GM03348 (cell line): ENCODE measurements at places on chromosomes 16 and 17.
A peak's percentile ranks its signal among the peaks of the same experiment; 100 is the strongest.

GRCh38 chr17:80790021-80790765 is 201.4 kb upstream of the CHMP6 start:
- no peak for DNase-seq

GRCh38 chr16:5982979-5983378 is 885.4 kb upstream of the EEF2KMT start:
- DNase-seq = no peak

DNA sequence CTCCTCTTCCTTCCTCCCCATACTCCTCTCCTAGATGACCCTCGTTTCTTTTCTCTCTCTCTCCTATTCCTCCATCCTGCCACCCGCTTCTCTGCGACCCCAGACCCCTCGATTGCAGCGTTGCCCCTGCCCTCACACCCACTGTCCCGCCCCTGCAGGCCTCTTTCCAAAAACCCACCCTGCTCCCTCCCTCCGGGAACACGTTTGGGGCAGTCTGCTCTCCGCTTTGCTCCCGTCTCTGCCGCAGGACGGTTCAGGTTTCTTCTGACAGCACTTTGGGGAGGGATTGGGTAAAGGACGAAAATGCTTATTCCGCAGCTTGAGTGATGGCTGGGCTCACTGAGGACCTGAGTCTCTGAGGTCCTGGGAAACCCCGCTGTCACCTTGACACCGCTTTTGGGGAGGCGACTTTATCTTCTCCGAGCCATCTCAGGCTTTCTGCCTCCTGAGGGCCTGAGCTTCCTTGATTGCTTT is 690 bp downstream of the NDE1 start:
- DNase-seq = peak; percentile 49

- DNase-seq = no peak
Observed at GRCh38 chr17:65841089-65841488, 279.6 kb upstream of the AXIN2 start.

DNA sequence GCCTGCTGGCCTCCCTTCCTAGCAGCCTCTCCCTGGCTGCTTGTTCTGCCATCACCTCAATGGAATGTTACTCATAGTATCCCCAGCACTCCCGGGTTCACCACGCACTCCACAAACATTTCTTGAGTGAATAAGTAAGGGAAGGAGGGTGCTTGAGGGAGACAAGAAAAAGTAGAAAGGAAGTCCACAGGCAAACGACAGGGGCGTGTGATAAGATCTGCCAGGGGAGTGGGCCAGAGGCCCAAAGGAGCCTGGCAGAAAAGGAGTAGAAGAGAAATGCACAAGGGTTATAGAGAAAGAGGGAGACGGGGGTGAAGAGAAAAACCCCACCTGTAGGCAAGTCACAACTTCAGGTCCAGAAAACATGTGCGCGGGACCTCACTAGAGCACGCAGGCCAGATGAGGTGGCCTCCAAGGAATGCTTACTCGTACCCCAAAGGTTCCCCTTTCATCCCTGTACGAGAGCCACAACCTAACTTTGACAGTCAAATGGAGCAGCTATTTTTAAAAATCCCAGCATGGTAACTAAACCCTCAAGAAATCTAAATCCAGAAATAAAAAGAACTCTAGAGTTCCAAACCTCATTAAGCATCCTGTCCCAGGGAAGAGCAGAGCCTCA is 6.6 kb downstream of the ZDHHC7 start:
- DNase-seq = peak; percentile 91

DNA sequence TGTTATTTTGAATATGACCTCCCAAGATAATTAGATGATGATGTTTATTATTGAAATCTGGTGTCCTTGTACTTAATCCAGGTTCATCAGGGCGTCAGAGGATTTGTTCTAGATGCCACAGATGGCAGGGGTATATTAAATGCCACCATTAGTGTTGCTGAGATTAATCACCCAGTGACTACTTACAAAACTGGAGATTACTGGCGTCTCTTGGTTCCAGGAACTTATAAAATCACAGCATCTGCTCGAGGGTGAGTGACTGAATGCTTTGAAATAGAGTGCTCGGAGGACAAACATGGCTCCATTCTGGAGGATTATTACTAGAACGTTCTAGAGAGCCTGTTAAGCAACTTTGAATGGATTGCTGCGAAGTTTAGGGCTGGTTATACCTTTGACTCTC is 33.5 kb upstream of the GOSR1 start:
- no peak for DNase-seq

- DNase-seq = no peak
Observed at GRCh38 chr17:27571563-27572352, 59.2 kb upstream of the LGALS9 start.

GRCh38 chr16:55391760-55392375 is 67.9 kb downstream of the IRX6 start:
- DNase-seq = no peak

GRCh38 chr17:35135322-35135721 is 6.8 kb downstream of the NLE1 start:
- DNase-seq = no peak

DNA sequence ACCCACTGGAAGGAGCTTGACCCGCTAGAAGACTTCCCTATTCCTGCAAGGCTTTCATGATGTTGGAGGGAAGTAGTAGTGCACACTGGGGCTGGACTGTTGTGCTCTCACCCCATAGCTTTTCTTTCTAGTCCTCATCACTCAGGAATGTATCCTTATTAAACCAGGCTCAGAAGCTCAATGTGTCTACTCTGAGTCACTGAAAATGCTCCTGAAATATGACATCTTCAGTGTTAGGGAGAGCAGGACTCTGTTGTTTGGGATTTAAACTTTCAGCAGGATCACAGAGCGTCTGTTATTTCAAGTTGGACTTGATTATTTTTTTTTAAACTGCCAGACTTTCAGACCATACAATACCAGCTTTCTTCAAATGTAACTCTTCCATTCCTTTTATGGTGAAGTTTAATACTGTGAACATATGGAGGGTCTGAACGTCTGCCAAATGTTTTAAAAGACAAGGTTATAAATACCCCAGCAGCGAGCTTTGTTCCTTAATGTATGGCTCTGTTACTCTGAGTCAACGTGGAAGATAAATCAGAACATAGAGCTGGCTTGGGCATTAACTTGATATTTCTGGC is 257.5 kb downstream of the CDH11 start:
- DNase-seq = peak; percentile 84

- DNase-seq = peak; percentile 58
Observed at GRCh38 chr17:42422412-42422957, 571 bp downstream of the CAVIN1 start.

DNA sequence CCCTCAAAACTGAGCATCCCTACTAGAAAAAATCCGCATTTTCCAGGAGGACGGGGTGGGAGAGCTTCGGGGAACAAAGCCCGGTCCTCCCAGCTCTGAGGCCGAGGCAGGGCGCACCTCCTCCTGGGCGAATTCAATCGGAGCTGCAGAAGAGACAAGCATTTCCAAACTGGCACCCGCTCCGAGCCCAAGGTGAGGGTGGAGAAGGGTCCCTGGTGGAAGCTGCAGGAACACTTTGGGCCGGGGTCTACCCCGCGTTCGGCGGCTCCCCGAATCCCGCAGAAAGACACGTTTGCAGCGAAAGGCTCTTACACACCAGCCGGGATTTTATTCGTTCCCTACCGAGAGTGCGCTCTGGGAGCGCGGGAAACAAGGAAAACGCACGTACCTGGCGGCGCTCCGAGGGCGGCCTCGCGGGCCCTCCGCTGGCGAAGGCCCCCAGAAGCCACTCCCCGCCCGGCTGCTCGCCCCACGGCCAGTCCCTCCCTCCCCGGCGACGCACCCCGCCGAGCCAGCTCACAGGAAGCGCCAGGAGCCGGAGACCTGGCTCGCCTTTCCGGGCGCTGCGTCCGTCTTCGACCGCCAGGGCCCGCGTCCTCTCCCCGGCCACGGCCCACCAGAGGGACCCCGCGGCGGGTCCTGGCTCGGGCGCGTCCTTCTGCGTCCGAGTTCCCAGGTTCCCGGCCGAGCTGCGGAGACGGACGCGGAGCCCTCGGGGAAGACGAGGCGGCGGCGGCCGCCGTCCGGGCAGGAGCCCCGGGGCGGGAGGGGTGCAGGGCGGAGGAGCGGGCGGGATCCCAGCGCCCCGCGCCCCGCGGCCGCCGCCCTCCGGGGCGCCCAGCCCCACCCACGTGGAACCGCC is 49.8 kb upstream of the BAHCC1 start:
- peak; percentile 96 for DNase-seq

- peak; percentile 79 for DNase-seq
Observed at GRCh38 chr17:27315322-27315721, 21.4 kb downstream of the WSB1 start.

DNA sequence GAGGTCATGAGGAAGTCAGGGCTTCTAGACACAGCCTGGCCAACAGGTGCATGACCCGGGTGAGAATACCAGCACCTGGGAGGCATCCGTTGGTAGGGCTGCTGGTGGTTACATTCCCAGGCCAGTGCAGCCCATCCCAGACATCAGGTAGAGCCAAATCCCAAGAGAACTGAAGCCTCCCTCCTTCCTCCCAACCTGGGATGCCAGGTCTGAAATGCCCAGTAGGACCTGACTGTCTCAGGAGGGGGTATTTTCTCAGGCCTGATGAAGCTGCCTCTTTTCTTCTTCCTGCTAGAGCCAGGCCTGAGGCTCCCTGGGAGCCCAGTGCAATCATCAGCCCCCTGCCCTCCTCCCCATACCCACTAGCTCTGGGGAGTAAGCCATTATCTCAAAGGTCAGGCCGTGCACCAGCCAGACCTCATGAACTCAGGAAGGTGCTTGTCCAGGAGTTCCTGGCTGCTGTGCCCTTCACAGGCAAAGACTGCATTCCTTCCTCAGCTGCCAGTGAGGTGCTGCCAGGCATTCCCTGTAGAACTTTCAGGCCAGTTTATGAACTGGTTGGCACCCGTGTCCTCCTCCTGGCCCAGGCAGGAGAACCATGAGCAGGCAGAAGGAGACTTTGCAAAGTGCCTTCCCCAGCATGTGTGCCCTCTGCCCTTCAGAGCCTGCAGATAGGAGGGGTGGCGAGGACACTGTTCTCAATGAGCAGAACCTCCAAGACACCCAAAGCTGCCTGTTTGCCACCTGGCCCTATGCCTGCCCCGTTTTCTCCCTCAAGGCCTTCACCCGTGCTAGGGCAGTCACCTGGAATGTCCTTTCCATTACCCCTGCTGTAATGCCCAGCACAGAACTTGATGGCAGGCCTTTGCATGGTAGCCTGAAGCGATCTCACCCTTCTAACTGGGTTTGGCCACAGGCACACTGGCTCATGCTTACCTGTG is 7.6 kb downstream of the TBX2 start:
- no peak for DNase-seq

DNA sequence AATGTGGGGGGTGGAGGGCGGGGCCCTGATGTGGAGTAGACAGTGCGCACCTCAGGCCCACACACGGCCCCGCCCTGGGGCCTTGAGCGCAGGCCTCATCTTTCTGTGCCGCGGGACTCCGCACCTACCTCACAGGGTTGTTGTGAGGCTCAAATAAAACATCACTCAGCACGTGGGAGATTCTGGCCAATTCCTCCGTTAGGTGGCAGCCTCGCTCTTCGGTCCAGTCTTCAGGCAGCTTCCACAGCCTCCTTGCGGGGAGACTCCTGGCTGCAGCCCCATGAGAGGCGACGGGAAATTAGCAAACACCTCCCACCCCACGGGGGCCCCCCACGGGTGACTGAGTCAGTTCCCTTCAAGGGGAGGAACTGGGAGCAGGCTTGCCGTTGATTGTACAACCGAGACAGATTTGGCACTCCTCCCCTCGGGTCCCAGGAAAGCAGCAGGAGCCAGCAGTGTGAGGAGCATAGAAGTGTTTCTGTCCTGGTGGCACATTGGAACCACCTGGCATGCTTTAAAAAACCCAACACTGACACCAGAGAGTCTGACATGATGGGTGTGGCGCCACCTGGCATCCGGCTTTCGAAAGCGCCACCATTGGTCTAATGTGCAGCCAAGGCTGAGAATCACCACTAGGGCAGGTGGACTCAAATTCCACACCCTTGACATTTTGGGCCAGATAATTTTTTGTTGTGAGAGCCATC is 7.6 kb downstream of the MRM1 start:
- DNase-seq = peak; percentile 84

DNA sequence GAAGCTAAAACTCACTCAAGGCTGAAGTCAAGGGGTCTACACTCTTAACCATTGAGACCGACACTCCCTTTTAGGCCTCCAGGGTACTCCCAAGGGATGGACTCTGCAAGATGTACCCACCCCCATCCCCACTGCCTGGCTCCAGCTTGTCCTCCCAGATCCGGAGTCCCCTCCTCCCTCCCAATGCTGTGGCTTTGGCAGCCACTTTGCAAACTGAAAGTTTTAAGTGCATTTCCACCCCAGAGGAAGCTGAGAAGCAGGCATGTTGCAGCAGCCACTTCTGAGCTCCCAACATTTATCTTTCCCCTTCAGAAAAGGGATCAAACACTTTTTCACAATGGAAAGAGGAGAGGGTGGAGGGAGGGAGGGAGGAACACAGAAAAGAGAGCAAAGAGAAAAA is 115.2 kb downstream of the COPRS start:
- peak; percentile 76 for DNase-seq

- no peak for DNase-seq
Observed at GRCh38 chr17:35559495-35560210, 966 bp downstream of the SLFN14 start.

- DNase-seq = no peak
Observed at GRCh38 chr16:56199164-56199563, 7.9 kb downstream of the GNAO1 start.

GRCh38 chr17:59356543-59357218 is 25.2 kb downstream of the YPEL2 start:
- no peak for DNase-seq

- DNase-seq = no peak
Observed at GRCh38 chr16:10576390-10577304, 3.8 kb downstream of the EMP2 start.

DNA sequence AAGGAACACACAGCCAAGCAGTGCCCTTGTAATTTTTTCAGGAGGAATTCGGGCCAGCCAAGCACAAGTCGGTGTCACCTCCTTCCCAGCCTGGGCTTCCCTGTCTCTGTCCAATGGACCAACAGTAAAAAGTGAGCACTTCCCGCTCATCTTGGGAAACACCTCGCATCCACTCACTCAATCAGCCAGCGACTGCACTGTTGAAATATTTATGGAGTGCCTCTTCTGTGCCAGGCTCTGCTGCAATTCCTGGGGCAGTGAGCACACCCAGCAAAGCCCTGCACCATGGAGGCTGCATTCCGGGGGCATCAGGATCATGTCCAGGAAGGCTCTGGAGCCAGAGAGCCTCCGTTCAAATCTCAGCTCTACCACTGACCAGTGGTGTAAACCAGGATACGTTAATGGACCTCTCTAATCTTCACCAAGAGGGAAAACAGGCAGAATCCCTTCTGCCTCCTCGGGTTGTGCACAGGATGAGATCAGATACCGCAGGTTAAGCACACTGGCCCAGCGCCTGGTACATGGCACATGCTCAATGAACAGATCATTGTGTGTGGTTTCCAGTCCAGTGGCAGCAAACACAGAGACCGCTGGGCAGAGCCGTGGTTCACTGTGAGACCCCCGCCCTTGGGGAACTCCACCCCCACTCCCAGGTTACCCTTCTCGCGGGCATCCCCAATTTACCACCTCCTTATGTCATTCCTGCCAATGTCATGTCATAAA is 194.3 kb downstream of the ZNF423 start:
- DNase-seq = no peak

DNA sequence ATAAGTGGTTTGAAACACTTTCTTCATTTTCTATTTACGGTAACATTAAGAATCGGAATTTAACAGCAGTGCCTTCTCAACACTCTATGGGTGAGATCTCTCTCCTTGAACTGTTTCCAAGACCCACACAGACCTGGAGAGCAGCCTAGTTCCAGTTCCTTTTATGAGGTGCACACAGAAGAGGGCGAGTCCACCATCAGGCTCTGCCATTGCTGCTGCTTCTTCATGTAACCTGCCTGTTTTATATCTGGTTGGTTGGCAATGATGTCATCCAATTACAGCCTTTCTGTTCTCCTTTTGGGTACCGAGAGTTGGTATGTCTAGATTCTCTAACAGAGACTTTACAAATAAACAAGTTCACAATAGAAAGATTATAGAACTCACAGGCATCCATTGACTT is 225.7 kb downstream of the UTP18 start:
- no peak for DNase-seq
